ENCODE measurements at places on chromosomes 7 and 10. TPM values are rescaled to one million over a fixed set of nuclear protein-coding genes. Genes with fewer than 3 reads are reported as not detected.

- DNase-seq: no peak
Measured at GRCh38 chr10:13340626-13341376, 7.3 kb downstream of the SEPHS1 start.

DNA sequence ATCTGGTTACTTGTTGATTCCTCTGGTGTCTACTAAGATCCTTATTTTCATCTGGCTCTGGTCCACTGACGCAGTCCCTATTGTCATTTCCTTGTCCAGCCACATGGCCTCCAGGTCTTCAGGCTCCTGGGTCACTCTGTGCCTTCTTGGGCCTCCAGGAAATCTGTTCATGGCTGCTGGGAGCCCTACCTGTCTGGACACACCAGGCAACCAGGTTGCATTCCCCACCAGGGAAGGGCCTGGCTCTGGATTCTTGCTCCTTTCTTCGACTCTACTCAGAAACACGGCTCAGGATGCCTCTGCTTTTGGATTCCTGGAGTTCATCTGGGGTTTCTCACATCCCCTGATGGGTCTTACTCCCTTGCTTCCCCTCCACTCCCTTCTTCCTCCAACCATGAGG is 8.0 kb upstream of the PPIF start:
- no peak for DNase-seq

DNA sequence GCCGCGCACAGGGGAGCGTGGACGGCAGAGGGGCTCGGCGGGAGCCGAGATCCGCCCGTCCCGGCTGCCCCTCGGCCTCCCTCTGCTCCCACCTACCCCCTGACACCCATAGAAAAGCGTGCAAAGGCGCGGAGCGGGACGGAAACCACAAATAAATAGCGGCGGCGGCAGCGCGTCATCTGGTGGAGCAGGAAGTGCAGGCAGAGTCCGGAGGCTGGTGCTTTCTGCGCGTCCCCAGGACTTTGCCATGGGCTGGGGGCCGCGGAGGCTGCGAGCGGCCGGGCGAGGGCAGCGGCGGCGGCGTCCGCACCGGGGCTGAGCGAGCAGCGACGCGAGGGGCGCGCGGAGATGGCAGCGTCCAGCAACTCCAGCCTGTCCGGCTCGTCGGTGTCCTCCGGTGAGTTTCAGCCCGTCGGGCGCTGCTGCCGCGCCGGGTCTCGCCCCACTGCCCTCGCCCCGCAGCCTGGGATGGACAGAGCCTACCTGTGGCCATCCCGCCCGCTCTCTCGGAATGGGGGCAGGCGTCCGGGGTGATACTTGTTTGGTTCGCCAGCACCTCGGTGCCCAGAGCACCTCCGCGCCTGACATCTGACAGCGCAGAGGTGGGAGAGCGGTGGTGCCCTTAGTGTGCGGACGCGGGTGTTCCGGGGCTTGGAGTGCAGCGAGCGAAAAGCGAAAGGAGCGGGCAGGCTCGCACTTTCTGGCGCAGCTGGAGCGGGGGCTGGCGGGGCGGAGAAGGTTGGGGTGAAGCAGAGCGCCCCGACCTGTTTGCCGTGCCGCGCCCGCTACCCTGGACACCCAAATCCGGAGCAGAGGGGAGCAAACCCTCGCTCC is at the start of gene CHN2:
Gene CHN2 (plus strand): TSS at position 182 of the 834 bp plus-strand sequence.
- peak; percentile 46 for DNase-seq

DNA sequence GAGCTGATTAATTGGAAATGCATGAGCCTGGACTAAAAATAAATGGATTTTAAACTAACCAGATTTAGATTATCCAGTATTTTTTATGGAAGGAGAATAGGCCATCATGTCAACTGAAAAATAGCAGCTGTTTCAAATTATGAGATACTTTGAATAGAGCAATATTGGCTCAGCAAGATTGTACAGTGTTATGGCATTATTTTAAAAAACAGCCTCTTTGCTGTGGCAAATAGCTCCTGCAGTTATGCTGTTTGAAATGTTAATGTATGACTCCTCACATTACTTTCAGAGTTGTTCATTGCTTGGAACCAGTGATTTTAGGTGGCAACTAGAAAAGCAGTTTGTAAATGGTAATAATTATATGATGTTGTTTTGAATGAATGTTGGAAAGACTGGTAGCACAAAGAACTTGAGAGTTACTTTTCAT is 244.5 kb downstream of the KIAA1217 start:
- DNase-seq: no peak

DNA sequence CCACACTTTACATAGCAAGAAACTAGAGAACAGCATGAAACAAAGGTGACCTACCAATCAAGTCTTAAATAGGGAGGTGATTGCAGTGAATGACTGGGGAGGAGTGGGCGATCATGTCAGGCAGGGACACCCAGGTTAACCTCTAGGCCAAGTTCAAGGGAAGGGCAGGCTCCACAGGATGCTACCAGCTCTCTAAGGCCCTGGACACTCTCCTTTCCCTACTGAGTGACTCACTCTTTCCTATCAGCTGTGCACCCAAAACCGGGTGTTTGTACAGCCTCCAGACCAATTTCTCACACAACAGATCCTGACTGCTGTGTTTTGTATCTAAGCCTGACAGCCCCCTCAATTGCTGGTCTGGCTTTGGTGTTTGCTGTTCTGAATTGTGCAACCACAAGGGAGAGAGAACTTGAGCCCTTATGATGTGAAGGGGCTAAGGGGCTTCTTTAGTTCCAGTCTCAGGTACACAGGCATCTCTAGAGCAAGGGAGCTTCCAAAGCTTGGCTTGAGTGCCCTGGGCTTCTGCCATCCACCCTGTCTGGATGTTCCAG is 107.8 kb downstream of the TBXAS1 start:
- no peak for DNase-seq

DNA sequence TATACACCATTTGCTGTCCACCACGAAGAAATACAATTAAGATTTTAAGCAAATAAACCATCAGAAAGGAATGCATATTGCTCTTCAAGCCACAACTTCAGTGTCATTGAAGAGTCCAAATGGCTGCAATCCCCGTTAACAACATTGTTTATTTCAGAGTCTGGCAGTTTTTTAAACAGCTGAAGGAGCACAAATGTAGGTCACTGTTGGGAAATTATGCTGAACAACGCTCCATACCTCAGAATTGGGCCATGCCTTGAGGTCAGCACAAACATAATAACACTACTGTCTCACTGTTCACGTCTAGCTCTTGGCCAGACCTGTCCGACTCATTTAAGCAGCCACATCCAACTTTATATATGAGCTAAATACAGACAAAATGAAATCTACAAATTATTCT is 453.9 kb upstream of the GHITM start:
- no peak for DNase-seq

DNA sequence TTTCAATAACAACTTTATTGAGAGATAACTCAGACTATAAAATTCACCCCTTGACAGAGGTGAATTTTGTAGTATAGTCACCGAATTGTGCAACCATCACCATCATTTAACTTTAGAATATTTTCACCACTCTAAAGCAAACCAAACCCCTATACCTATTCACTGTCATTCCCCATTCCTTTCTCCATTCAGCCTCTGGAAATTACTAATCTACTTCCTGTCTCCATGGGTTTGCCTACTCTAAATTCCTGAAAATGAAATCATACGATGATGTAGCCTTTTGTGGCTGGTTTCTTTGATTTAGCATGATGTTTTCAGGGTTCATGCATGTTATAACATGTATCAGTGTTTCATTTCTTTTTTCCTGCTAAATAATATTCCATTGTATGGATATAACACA is 15.6 kb upstream of the LMTK2 start:
- no peak for DNase-seq

- DNase-seq: no peak
Measured at GRCh38 chr10:129546106-129546505, 79.1 kb downstream of the MGMT start.

- DNase-seq: no peak
Measured at GRCh38 chr7:108171164-108171563, 41.0 kb upstream of the LAMB4 start.

GRCh38 chr7:132996581-132997242 is 85.2 kb downstream of the CHCHD3 start:
- no peak for DNase-seq

DNA sequence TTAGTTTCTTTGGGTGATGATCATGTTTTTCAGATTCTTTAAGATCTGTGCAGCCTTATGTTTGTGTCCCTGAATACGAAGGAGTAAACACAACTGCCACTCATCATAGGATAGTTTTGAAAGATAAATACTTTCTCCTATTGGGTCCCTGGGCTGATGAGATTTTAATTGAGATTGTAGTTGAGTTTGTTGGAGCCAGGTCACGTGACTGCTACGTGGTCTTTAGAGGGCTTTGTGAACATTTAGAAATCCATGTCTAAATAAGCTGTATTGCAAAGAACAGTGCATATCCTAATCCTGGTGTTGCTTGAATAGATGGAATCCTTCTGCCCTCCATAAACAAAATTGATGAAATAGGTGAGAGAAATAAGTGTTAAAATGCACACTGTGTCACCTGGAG is 17.4 kb upstream of the ZNF716 start:
- no peak for DNase-seq

DNA sequence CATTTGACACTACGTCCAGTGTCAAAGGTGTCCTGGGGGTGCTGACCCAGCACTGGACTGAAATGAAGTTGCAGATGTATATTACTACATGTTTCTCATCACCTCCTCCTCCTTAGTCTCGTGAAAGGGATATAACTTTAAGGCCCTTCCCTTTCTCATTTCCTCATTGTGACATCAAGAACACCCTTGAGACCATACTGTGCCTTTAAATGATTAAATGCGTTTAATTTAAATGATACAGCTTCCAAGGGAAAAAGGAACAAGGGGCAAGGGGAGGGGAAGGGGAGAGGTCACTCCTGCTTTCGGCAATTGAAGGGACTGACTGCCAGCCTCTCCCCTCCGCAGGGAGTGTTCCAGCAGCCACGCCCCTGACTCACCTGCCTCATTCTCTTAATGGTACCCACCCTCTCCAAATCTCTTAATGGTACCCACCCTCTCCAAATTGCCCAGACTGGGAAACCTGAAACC is 80.5 kb upstream of the KMT2E start:
- DNase-seq: no peak

- DNase-seq: no peak
Measured at GRCh38 chr10:44386546-44387052, 1.7 kb upstream of the CXCL12 start.

DNA sequence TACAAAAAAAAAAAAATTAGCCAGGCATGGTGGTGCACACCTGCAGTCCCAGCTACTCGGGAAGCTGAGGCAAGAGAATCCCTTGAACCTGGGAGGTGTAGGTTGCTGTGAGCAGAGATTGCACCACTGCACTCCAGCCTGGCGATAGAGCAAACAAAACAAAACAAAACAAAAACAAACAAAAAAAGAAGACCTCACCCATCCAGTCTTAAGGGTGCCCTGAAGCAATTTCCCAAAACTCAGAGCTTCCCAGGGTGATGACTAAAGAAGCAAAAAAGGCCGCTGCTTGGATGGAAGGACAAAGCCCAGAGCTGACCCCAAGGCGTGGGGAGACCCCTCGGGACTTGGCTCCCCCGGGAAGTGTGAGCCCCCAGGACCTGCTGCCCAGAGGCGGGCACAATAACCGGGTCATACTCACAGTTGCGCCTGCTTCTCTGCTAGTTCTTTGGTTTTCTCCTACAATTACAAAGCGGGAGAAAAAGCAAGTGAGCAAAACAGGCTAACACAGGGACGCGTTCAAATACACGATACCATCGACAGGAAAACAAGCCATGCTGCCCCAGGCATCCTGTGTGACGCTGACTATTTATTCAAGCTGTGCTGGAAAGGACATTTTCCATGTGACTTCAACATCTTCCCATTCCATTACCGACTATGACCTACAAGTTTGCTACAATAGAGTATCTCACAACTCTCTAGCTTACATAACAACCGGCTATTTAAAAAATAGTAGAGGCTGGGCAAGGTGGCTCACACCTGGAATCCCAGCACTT is 29.9 kb downstream of the PAPOLB start:
- no peak for DNase-seq

- DNase-seq: no peak
Measured at GRCh38 chr10:34677591-34677990, 137.5 kb downstream of the PARD3 start.

DNA sequence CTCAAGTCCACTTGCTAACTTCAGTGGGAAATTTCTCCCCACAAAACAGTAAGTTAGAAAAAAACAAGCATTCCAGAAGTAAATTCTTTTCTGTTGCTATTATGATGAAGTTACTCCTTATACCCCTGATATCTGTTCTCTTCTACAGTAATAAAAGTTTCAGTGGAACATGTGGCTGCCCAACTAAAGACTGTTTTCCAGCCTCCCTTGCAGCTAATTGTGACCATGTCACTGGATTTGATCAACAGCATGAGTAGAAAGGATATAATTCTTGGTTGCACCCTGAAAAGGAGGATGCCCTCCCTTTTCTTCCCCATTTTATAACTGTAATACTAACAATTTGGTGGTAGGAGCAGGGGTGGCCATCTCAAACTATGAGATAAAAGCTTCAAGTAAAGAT is 40.6 kb downstream of the IMMP2L start:
- DNase-seq: no peak

- DNase-seq: no peak
Measured at GRCh38 chr7:26155531-26156375, 3.8 kb downstream of the NFE2L3 start.

DNA sequence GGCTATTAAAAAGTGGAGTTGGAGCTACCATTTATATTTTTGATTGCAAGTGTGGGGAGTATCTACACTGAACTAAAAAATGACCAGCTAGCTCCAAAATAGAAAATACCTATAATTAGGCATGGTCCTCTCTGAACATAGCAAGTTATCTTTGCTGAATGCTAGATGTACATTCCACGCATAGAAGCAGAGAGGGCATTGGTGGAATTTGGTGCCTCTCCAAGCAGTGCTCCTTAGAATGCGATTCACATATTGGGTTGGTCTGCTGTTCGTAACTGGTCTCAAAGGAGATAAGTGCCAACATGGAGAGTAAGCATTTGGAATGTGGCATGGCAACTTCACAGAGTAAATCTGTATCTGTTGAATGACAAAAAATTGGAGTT is 196.2 kb downstream of the PTN start:
- no peak for DNase-seq

DNA sequence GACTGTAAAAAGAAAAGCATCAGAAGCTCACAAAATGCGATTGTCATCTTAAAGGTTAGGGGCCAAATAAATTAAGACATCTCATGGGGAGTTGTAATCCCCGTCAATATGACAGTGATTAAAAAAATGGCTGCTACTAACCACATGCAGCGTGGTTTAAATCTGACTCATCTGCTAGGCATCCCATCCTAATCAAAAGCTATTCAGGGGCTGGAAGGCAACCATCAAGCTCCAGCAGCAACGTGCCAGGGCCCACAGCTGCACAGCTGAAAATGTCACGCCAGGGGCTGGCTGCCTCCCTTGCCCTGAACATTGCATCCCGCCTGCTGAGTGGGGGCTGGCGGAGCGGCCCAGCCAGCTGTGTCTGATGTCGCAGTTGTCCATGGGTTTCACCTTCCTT is 66.3 kb upstream of the FRMD4A start:
- DNase-seq: no peak

The TPK1 gene
- total RNA-seq: 6.7 TPM

The DENND2A gene
- 1.0 TPM for total RNA-seq

The AKR1D1 gene
- 0.05 TPM for total RNA-seq

The FAM13C gene
- total RNA-seq: 3.9 TPM

The SERPINE1 gene
- 2.1 TPM for total RNA-seq

The LRRC17 gene
- 27.8 TPM for total RNA-seq

The PILRA gene
- total RNA-seq: 4.6 TPM

The PRF1 gene
- total RNA-seq: 9.1 TPM

The PVRIG gene
- 52.3 TPM for total RNA-seq

The TRIP6 gene
- total RNA-seq: 22.2 TPM

Data from thymus (tissue), 14 donors.